ENCODE measurements at places on chromosomes 2 and 18. TPM values are rescaled to one million over a fixed set of nuclear protein-coding genes. Genes with fewer than 3 reads are reported as not detected.

Gene CTLA4
- total RNA-seq: 1.7 TPM

Gene ASB3
- total RNA-seq: 26.5 TPM

Gene FAM228B
- total RNA-seq: 14.7 TPM

Gene YWHAQ
- 206 TPM for total RNA-seq

Gene NOP58
- 77.8 TPM for total RNA-seq

Gene PRKCE
- 8.2 TPM for total RNA-seq

Gene TTN
- 0.85 TPM for total RNA-seq

Gene MOGAT1
- total RNA-seq: not detected

Gene TSHZ1
- 2.3 TPM for total RNA-seq

Data from regular cardiac myocyte (primary cell).